ENCODE measurements at places on chromosomes 11 and 22.

DNA sequence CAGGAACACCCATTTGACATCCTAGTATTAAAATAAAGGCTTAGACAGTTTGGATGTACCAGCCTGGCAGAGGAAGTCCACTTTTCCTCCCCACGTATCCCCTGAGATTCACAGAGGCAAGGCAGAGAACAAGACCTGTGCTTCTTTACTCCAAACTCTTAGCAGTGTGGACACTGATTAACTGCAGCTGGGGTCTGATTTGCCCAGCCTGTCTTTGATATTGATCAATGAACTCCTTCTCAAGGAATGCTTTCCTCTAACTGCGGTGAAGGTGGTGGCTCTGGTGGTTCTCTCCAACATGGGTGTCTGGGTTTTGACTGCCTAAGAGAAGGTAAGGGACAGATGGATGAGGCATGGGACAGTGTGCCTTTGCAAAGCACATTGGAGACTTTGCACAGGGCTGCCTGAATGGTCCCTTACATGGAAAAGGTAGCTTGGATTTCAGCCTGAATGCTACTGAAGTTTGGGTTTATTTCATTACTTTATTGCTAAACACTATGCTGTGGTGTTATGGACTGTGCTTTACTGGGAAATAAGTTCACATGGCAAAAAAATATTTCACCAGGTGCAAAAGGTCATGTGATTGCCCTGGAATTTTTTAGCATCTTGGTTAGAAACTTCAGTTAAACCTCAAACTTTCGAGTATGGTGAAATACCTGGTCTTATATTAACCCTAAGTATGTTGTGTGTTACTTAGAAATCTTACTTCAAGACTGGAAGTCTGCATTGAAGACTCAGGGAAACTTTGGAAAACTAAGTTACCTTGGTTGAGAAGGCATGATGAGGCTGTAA is 1.8 kb downstream of the GAS2 start:
- DNase-seq, result no peak

GRCh38 chr11:78583889-78584288 is 9.2 kb upstream of the NARS2 start:
- no peak for DNase-seq

DNA sequence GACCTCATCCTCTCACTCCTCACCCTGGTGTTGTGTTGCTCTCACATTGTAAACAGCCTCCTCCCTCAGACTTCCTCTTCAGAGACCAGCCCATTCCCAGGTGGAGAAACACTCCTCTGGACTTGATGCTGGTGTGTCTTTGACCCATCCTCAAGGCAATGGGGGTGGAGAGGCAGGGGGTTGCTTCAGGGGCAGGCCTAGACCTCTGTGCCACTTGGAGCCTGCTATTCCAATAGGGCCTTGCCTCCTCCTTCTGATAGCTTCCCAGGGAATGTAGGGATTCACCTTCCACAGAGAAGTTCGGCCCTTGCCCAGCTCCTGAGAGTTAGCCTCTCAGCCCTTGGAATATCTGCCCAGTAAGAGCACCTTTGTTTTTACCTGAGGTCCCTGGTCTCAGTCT is 606.6 kb upstream of the CADM1 start:
- no peak for DNase-seq

GRCh38 chr22:48416396-48417224 is 1411.1 kb downstream of the BRD1 start:
- DNase-seq, result no peak

GRCh38 chr11:76891793-76892192 is 31.1 kb downstream of the ACER3 start:
- no peak for DNase-seq

GRCh38 chr11:102767800-102768199 is 12.6 kb downstream of the MMP10 start:
- no peak for DNase-seq

DNA sequence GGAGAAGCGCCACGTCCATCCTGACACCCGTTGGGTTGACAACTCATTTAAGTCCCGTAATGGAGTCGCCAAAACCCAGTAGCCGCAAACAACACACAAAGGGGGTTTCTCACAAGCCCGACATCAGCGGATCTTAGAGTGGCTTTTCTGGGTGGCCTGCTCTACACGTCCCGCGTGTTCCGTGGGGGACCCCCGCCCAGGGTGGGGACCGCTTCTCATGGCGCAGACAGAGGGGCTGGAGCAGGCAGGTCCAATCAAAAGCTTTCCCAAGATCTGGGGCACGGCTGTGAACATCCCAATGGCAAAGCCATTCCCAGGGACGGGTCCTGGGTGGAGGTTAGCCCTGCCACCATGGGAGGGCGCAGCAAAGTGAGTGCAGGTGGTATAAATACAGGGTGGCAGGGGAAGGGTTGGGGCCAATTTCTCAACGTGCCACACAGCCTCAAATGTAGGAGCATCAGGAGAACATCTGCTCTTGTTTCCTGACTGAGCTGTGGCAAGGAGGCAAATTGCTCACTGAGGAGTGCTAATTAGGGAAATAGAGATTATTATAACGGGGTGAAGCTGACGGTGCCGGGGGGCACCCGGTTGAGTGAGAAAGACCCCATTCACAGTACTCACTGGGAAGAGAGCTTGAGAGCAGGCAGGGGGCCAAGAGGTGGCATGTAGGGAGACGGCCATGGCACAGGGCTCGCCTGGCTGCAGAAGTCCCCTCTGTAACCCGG is 1447.2 kb downstream of the TBC1D22A start:
- no peak for DNase-seq

DNA sequence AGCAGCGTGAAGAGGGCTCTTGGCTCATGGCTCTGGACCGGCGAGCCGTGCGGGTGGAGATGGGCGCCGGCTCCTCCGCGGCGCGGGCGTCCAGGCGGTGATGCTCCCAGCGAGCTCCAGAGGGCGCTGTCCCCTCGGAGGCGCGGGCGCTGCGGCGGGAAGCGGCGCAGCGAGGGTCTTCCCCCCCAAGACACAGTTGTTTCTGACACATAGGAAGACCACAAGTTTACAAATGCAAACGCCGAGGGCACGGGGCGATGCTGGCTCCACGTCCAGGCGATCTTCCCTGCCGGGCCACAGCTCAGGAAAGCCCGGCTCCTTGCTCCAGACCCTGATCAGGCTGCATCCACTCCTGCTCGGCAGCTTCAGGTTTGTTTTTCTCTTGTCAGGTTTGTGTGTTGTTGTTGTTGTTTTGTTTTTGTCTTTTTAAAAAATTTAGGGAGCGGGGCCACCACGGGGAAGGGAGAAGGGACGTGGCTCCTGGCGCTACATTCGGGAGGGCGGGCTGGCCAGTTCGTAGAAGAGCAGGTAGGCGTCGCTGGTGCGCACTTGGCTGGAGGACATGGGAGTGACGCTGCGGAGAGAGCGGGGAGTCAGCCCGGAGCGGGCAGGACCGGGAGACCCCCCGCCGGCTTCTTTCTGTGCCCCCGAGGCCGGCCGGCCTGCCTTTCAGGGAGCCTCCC is 10.0 kb upstream of the MFRP start:
- DNase-seq, result peak; percentile 56

DNA sequence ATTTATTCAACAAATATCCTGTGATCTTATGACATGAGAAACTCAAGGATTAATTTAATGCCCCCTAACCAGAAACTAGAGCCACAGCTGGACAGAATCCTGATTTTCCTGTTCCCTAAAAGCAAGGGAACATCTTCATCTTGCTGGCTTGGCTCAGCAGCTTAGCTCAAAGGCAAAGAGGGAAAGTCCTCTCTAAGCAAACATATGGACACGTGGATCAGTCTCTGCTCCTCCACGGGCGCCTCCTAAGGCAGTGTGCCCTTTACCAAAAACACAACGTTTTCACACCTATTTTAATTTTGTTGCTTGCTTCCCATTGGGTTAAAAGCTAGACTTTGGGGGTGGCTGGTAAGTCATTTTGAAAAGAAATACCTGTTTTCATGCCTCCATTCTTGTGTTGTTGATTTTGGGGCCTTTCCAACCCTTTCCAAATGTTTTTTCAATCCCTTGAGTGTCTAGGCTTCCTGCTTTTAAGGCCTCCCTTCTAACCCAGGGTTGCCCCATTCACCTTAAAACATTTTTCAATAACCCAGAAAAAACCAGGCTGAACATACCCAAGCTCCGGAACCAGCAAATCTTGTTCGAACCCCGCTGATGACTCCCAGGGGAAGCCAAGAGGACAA is 15.5 kb downstream of the SLC1A2 start:
- no peak for DNase-seq

DNA sequence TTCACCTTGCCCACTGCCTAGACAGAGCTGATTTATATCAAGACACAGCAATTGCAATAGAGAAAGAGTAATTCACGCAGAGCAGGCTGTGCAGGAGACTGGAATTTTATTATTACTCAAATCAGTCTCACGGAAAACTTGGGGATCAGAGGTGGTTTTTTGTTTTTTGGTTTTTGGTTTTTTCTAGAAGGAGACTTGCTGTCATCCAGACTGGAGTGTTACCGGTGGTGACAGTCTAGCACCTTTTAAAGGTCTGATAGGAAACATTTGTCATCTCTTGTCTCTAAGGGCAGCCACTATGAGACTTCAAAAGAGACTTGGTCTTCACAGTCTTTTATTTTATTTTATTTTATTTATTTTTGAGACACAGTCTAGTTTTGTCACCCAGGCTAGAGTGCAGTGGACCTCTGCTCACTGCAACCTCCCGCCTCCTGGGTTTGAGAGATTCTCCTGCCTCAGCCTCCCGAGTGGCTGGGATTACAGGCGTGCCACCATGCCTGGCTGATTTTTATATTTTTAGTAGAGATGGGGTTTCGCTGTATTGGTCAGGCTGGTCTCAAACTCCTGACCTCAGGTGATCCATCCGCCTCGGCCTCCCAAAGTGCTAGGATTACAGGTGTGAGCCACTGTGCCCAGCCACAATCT is 19.1 kb downstream of the APOBEC3H start:
- DNase-seq, result no peak

DNA sequence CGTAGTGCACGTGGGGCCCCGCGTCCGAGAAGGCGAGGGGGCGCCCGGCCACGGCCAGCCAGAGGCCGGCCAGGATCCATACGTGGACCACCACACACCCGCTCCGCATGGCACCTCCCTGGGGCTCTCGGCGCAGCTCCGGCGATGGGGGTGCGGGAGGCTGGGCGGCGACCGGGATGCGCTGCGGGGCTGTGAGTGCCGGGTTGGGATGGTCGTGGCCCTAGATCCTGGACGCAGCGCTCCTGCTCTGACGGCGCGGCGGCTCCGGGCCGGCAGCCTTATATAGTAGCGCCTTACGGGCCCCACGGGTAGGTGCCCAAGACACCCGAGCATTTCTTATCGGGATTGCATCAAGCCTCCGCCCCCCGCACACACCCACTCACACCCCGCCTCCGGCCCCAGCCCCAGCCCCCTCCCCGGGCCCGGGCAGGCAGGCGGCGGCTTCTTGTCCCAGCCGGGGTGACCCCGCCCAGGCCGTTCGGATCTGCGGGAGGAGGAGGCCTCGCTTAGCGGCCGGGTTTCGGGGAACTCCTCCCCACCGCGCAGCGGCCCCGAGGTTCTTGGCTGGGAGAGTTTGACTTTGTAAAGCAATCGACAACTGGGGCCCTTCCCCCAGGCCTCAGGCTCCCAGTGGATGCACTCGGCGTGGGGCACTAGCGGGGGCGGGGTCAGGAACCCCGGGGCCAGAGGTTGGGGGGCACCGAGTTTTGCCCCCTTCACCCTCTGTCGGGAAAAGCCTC is at the start of gene FGF19:
FGF19 (minus strand) TSS at position 255 of the 740 bp plus-strand sequence; CDS start at position 109, 146 bp downstream.
- DNase-seq, result no peak

DNA sequence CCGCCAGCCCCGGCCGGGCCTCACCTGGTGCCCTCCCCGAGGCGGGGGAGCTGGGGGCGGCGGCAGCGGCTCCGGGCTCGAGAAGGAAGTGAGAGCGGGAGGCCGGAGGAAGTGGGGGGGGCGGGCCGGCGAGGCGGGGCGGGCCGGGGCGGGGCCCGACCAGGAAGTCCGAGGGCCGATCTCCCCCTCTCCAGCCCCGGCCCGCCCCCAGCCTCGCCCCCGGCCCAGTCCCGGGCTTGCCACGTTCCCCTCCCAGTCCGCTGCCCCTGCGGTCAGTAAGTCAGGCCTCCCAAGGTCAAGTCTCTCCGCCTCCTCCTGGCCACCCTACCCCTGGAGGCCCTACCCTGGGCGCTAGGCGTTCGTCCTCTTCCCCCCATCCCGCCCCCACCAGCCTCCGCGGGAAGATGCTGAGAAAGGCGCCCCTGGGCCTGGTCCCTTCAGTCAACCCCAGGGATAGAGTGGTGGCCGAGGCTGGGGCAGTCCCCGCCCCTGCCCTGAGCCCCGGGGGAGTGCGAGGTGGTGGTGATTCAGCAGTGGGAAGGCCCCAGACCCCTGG is at the start of gene RHOG:
RHOG (minus strand) TSS at position 90 of the 556 bp plus-strand sequence. CDS start 12,821 bp downstream, outside the sequence.
- peak; percentile 86 for DNase-seq

- no peak for DNase-seq
Measured at GRCh38 chr11:126697936-126698335, 302.6 kb downstream of the KIRREL3 start.

Measured in activated CD8-positive, alpha-beta memory T cell treated with anti-CD3 and anti-CD28 coated beads for 48 hours (primary cell).